ENCODE measurements at places on chromosomes 1 and 21.

- DNase-seq: no peak
Observed at GRCh38 chr1:36625253-36625934, 142.7 kb upstream of the CSF3R start.

DNA sequence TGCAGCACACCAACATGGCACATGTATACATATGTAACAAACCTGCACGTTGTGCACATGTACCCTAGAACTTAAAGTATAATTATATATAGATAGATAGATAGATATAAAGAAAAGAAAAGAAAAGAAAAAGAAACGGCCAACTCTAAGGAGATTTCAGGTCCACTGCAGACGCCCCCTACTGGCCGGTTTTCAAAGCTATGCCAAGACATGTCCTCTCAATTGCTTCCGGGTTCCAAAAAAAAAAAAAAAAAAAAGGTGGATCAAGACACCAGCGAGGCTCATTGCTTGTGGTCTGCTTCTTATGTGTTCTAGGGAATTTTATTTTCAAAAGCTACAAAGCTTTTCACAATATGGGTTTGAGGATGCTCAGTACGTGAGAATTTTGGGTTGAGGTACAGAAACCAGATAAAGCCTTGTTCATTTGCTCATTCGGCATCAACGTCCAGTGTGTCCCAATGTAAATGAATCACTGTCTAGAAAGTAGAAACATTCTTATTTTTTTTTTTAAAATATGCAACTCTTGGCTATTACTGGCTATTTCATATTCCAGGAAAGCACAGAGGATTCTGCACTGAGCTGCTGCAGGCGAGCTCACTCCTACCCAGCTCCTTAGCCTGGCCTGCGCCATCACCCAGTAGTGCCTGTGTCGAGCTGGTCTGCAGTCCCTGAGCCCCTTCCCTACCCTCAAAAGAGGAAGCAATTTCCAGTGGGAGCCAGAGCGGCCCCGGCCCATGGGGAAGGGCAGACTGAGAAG lies 643.0 kb downstream of the KIF26B start:
- DNase-seq: no peak

- peak; percentile 1 for DNase-seq
Observed at GRCh38 chr1:68819190-68819829, 322.4 kb upstream of the DEPDC1 start.

DNA sequence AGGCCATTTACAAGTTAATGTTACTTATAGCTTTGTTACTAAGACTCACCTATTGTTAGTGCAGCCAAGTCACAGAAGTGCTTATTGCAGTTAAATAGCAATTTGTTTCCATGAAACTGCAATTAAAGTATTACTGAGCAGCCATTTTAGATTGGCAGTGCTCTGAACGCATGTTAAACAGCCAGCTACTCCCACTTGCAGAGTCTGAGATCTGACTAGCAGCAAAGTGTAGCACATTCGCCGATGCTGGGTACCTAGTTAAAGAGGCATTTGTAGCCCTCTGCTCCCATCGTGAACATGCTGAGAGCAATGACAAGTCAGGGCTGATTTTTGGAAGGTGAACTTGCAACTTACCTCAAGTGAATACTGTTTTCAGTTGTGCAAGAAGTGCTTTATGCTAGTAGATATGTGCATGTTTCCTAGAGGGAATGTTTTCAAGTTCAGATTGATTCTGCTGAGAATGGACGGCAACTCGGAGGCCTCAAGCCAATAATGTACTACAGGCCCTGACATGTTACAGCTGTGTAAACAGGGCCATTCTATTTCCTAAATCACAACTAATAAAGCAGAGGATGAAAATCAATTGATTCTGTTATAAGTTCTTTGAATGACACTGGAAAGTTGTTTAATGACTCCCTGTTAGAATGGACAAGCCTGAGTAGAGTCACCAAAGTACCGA lies 19.8 kb downstream of the LMO4 start:
- DNase-seq: no peak

- no peak for DNase-seq
Observed at GRCh38 chr1:1594602-1595260, 5.2 kb downstream of the FNDC10 start.

GRCh38 chr1:67843331-67843730 lies 10.1 kb upstream of the GNG12 start:
- DNase-seq: peak; percentile 17

DNA sequence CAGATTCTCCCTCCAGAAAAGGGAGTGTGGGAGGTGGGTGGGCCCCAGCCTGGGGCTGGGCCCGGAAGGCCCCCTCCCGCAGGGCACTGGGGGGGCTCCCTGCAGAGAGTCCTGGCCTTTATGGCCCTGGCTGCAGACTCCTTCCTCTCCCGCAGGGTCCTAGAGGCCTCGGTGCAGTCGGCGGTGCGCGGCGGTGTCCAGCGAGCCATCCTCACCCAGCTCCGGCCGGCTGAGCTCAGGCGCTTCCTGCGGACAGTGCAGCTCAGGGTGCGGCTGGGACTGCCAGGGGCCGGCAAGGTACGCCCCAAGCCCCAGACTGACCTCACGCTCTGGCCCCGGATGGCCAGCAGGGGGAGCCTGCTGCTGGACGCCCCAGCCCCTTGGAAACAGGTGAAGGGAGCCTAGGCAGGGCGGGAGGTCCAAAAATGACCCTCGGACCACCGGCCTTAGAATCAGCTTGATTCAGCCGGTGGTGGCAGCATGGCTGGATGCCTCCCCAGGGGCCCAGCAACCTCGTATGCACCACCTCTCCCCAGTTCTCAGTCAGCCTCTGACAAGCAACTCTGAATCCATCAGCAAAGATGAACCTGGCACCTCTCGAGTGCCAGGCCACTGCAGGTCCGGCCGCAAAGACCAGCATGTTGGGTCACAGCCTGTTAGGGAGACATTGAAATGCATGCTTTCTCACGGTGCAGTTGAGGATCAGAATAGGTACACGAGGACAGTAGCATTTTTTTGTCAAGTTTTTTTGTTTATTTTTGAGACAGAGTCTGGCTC lies 20.6 kb downstream of the MTHFR start:
- DNase-seq: no peak

DNA sequence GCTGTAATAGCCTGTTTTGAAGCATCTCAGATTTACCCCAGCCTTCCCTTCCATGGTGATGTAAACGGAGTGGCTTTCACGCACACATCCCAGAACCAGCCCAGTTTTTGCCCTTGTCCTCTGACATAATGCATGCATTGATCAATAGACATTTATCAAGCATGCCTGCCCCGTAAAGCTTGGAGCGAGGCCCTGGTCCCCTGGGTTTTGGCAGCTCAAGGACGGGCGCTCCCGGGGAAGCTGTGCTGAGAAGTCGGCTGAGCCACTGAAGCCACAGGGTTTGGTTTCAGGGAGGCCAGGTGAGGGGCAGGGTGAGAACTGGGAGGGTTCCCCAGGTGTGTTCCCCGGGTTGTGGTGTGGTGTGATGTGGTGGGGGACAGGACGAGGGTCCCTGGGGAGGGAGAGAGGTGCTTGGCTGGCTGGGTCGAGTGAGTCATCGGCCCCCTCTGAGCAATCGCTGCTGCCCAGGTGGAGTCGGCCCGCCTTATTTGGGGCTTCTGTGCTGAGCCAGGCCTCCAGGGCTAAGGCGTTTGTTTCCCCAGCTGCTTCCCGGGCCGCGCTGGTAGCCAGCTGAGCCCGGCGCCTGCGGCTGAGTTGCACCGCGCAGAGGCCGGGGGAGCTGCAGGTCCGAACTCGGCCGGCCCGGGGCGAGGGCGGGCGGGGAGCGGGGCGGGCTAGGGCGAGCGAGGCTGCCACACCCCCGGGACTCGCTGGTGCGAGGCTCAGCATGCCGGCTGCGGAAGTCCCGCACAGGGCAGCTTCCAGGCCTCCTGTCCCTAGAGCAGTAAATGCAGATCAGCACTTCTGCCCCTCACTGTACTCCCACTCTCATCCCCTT lies 23.6 kb downstream of the ATP2B4 start:
- DNase-seq: no peak

- no peak for DNase-seq
Observed at GRCh38 chr1:81781749-81782148, 19.0 kb upstream of the ADGRL2 start.

DNA sequence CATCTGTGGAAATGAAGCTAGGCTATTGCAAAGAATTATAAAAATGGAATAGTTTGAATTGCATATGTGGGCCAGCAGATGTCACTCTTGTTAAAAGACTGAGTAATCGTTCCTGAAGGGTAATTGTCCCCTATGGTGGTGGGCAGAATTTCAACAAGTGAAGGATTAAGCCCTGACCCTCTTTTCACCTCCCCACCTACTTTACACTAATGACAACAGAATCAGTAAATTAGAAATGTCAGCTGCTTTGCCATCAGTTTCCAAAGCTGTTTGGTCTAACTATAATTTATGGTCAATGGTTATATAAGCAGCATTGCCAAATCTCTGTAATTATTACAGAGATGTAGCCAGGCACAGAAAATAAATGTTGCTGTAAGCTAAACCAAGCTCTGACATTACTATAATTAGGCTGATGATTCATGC lies 898.6 kb downstream of the AMY1C start:
- DNase-seq: no peak

- no peak for DNase-seq
Observed at GRCh38 chr1:239706245-239706892, 320.0 kb downstream of the CHRM3 start.

DNA sequence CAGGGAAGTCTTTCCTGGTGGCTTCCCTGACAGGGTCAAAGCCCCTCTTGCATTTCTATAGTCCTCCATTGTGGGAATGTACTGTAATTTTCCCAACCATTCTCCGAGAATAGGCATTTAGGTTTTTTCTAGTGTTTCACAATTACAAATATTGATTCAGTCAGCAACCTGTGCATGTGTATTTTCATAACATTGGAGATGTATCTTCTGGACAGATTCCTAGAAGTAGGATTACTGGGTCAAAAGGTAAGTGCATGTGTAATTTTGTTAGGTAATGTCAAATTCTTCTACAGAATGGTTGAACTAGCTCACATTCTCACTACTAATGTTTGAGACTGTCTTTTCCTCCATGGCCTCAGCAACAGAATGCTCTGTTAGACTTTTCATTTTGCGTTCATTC lies 8.3 kb upstream of the PLA2G2A start:
- no peak for DNase-seq

GRCh38 chr1:212699625-212700222 lies at the start of gene BATF3:
BATF3 (minus strand) TSS chr1:212699840; CDS start chr1:212699762, 78 bp downstream.
- peak; percentile 11 for DNase-seq

DNA sequence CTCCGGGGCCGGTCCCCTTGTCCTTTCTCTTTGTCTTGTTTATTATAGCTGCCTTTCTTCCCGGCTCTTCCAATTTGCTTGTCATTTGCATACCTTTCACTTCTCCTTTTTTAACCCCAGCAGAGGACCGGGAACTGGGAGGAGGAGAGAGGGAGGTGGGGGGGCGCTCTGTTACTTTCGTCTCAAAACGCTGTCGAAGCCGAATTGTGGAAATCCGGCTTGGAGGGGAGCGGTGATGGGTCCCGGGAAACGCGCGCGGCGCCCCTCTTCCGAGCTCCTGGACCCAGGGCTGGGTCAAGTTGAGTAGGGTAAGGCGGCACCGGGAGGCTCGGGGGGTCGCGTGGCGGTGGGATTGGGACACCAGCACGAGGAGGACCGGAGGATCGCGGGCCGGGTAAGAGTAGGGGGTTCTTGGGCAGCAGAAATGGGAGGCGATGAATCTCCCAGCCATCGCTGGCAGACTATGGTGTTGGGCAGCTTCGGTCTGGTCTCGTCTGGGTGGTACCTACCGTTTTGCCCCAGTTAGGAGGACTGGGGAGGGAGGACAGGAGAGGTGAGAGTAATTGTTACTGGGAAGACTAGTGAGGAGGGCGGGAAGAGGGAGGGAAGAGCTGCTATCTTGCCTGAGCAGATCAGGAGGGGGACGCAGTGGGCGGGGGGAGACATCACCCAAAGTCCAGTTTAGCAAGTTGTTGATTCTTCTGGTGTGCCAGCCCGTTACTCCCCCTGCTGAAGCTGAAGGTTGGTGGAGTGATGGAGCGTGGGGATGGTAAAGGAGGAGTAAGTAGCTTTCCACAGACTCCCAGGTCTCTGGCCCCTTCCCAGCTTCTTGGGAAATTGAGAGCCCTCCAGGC lies 1.5 kb downstream of the PROX1 start:
- no peak for DNase-seq

DNA sequence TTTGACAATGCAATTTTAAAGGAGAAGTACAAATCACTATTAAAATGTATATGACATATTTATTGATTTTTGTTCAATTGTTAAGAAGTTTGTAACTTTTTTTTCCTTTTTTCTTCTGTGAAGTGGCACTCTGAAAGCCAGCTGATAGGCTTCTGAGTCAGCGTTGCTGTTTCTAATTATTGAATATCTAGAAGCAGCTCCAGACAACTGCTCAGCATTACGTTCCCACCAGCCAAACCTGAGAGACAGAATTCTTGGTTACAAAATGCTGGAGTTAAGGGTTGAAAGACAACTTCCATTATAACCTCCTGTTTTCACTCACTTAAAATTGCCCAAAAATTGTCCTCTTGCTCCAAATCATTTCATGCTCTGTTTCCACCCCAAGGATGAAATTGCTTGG lies 31.4 kb upstream of the LMX1A start:
- DNase-seq: peak; percentile 62

- no peak for DNase-seq
Observed at GRCh38 chr1:179589509-179589908, 2.1 kb upstream of the TDRD5 start.

GRCh38 chr1:235072096-235072495 lies 56.5 kb downstream of the TOMM20 start:
- DNase-seq: no peak

- no peak for DNase-seq
Observed at GRCh38 chr1:116477429-116477828, 93.4 kb downstream of the CD58 start.

GRCh38 chr21:34936371-34936789 lies 112.7 kb downstream of the RUNX1 start:
- peak; percentile 70 for DNase-seq

DNA sequence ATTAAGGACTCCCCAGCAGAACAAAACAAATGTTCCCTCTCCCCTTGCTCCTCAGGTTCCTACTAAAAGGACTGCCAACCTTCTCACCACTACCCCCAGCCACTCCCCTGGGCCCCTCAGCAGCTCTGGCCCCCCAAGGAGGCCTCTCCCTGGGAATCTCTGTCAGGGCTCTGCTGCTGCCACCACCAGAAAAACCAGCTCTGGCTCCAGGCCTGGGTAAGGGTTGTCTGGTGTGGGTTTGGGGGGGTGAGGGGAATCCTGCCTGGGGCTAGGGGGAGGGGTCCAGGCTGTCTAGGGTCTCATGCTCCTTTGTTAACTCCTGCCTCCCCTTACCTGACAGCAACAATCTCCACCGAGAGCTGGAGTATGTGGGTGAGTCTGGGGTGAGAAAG lies 4.8 kb downstream of the NECTIN4 start:
- DNase-seq: no peak

DNA sequence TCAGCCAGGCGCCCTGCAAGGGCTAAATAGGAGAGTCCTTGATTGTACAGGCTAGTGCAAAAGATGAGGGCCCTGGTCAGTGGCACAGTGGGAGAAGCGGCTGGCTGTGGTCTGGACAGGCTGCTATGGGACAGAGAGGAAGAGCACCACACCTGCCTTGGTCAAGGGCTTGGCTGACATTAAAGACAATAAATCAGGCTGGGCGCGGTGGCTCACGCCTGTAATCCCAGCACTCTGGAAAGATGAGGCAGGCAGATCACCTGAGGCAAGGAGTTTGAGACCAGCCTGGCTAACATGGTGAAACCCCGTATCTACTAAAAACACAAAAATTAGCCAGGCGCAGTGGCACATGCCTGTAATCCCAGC lies 62.9 kb downstream of the NID1 start:
- DNase-seq: no peak

GRCh38 chr1:157262891-157263290 lies 124.7 kb upstream of the ETV3 start:
- no peak for DNase-seq

Measured in AG10803 (cell line).